ENCODE measurements at places on chromosomes 3 and 15. TPM values are rescaled to one million over a fixed set of nuclear protein-coding genes. Genes with fewer than 3 reads are reported as not detected.

- H3K4me3 ChIP-seq, result no peak overlapping the region
- no peaks in the 10 kb centered on the region for H3K27me3 ChIP-seq
- DNase-seq, result no peak
- no peak overlapping the region for H3K27ac ChIP-seq
- H3K4me1 ChIP-seq, result no peaks in the 10 kb centered on the region
- H3K36me3 ChIP-seq, result peaks cover 80% of the 10 kb centered on the region
Observed at GRCh38 chr15:25087137-25087536, 132.3 kb downstream of the SNRPN start.

The SLC22A14 gene
- 0.05 TPM for total RNA-seq

The FAM219B gene
- 28.0 TPM for total RNA-seq

The KBTBD13 gene
- under 0.01 TPM for total RNA-seq

DNA sequence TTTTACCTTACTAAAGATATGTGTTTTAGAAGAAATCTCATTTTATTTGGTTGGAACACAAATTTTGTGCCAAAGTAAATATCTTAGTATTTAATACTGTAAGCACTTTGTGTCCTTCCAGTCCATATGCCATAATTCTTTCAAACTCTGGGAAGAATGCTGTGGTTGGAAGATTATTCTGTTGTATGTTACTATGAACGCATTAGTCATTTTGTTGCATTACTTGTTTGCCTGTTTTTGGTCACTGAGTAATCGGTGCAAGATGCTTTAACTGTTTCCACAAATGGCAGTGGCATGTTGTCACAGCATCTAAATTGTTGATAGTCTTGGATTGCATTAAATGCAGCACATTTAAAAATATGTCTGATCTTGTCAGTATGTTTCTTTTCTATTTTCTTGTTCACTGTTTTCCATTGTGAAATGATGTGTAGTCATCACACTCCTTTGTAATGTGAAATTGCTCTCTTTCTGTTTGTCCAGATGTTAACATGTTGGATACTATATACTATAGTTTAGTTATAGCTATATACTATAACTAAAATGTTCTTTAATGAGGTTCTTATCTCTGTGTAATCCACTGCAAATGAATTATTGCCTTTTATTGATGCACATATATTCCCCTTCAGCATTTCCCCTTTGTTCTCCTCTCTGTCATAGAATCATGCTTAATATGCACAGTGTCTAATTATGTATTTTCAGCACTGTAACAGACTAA is 89.9 kb upstream of the FLNB start:
- peaks cover 43% of the 10 kb centered on the region for H3K36me3 ChIP-seq
- H3K27ac ChIP-seq, result no peak overlapping the region
- no peaks in the 10 kb centered on the region for H3K27me3 ChIP-seq
- no peak for DNase-seq
- H3K4me1 ChIP-seq, result no peaks in the 10 kb centered on the region

The BCHE gene
- total RNA-seq, result 12.4 TPM

- H3K4me1 ChIP-seq, result no peaks in the 10 kb centered on the region
- no peaks in the 10 kb centered on the region for H3K36me3 ChIP-seq
- H3K4me3 ChIP-seq, result no peak overlapping the region
- no peak overlapping the region for H3K27ac ChIP-seq
Observed at GRCh38 chr15:68484220-68484619, 52.3 kb upstream of the ITGA11 start.

The CACNA2D2 gene
- 0.57 TPM for total RNA-seq

- H3K4me3 ChIP-seq, result no peak overlapping the region
- no peaks in the 10 kb centered on the region for H3K27me3 ChIP-seq
- no peak overlapping the region for H3K27ac ChIP-seq
- DNase-seq, result no peak
Observed at GRCh38 chr3:257826-258225, 61.3 kb downstream of the CHL1 start.

The CCNB2 gene
- 75.1 TPM for total RNA-seq

Data from thymus (tissue), 14 donors.